Large intestine (tissue), 12 donors: ENCODE measurements at places on chromosomes 6 and 20.
A peak's percentile ranks its signal among the peaks of the same experiment; 100 is the strongest.

DNA sequence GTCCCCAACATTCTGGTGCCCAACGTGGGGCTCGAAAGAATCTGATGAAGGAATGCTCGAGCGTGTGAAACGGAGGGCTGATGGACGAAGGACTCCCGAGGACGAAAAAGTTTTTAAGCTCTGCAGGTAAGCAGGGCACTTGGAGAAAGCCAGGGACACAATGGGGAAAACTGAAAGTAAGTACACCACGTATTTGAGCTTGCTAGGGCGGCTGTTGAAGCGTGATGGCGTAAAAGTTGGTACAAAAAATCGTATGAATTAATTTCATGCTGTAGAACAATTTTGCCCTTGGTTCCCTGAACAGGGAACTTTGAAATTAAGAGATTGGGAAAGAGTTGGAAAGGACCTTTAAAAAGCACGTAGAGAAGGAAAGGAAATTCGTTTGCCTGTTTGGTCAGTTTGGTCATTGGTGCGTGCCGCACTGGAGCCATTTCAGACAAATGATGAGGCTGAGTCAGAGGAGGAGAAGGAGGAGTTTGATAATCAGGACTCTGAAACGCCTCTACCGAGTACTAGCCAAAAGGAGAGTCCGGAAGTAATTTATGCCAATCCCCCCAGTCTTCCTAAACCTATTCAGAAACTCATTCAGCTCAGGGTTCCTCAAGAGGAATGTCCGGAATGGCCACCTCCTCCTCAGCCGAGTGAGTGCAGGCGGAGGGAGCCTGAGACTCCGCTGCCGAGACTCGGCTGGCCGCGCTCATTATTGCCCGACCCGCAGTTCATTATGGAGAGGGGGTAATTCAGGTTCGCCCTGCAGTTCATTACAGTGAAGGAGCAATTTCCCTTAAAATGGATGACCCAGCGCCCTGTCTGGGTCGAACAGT lies 59.2 kb upstream of the PRSS16 start:
- DNase-seq = peak; percentile 80
- no peaks in the 10 kb centered on the region for H3K36me3 ChIP-seq
- H3K27ac ChIP-seq = peak overlapping the region; percentile 48
- H3K4me1 ChIP-seq = peaks cover 2% of the 10 kb centered on the region
- H3K4me3 ChIP-seq = peak overlapping the region; percentile 53
- no peaks in the 10 kb centered on the region for H3K27me3 ChIP-seq

- H3K4me3 ChIP-seq = no peak overlapping the region
- no peaks in the 10 kb centered on the region for H3K36me3 ChIP-seq
- H3K4me1 ChIP-seq = no peaks in the 10 kb centered on the region
- DNase-seq = no peak
- H3K27me3 ChIP-seq = no peaks in the 10 kb centered on the region
- no peak overlapping the region for H3K27ac ChIP-seq
These were observed 47.6 kb downstream of the BACH2 start for GRCh38 chr6:90249034-90249433.

- no peaks in the 10 kb centered on the region for H3K27me3 ChIP-seq
- H3K36me3 ChIP-seq = no peaks in the 10 kb centered on the region
- peaks cover 5% of the 10 kb centered on the region for H3K4me1 ChIP-seq
- H3K4me3 ChIP-seq = no peak overlapping the region
These were observed 37.7 kb downstream of the FOXO3 start for GRCh38 chr6:108598305-108598863.

GRCh38 chr6:110950440-110950839 lies 8.1 kb upstream of the GTF3C6 start:
- DNase-seq = no peak
- H3K27ac ChIP-seq = no peak overlapping the region
- H3K27me3 ChIP-seq = no peaks in the 10 kb centered on the region
- H3K4me3 ChIP-seq = no peak overlapping the region
- H3K36me3 ChIP-seq = no peaks in the 10 kb centered on the region

- no peaks in the 10 kb centered on the region for H3K36me3 ChIP-seq
- no peak overlapping the region for H3K27ac ChIP-seq
These were observed 35.9 kb upstream of the EYA4 start for GRCh38 chr6:133205304-133205703.

DNA sequence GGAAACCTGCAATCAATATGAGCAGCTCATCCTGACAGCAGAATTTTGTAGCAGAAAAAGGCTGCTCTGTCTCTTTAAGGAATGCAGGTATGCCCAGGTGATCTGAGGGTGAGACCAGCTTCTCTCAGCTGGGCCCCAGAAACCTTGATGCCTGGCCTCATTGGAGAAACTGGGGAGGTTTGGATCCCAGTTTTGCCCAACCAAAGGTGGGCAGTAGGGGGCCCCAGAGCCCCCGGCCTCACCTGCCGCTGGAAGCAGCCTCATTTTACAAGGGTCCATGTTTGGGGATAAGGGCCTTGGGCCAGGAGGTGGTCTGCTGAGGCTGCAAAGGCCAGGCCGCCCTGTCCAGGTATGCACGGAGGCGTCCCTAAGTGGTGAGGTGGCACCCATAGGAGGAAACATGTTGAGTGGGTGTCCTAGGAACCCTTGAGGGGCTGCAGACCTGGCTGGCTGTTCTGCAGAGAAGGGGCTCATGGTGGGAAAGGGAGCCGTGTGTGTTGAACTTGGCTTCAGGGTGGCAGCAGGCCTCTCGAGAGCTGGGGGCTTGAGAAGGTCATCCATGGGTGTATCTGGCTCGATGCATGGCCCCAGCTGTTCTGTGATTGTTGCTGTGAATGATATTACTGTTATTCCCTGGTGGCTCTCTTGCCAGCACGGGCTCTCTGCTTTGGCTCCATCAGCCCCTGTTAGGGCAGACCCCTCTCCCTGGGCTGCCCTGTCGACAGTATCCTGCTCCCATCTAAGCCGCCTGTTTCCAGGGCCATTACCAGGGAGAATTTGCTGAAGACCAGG lies 208.4 kb downstream of the CDH4 start:
- no peak overlapping the region for H3K27ac ChIP-seq
- H3K4me1 ChIP-seq = no peaks in the 10 kb centered on the region
- no peaks in the 10 kb centered on the region for H3K36me3 ChIP-seq
- no peaks in the 10 kb centered on the region for H3K27me3 ChIP-seq
- no peak overlapping the region for H3K4me3 ChIP-seq

- H3K36me3 ChIP-seq = no peaks in the 10 kb centered on the region
- no peak overlapping the region for H3K4me3 ChIP-seq
- no peaks in the 10 kb centered on the region for H3K4me1 ChIP-seq
These were observed 469.7 kb downstream of the CDKAL1 start for GRCh38 chr6:21003780-21004541.

DNA sequence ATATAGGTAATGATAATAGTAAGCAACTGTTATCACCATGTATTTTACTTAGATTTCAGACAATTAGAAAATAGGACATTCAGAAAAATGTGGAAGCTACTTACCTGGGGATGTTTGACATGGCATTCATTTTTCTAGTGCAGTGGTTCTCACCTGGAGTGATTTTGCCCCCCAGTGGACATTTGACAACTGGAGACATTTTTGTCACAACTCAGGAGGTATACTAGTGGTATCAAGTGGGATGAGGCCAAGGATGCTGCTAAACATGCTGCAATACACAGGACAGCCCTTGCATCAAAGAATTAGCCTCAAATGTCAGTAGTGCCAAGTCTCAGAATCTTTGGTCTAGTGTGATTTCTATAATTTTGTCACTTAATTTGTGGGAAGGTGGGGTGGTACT lies 36.1 kb downstream of the NUS1 start:
- no peaks in the 10 kb centered on the region for H3K4me1 ChIP-seq
- H3K4me3 ChIP-seq = no peak overlapping the region
- no peak overlapping the region for H3K27ac ChIP-seq
- H3K27me3 ChIP-seq = no peaks in the 10 kb centered on the region

GRCh38 chr20:36523341-36523740 lies 18.0 kb upstream of the MYL9 start:
- no peaks in the 10 kb centered on the region for H3K4me1 ChIP-seq
- H3K4me3 ChIP-seq = no peak overlapping the region
- peaks cover 66% of the 10 kb centered on the region for H3K36me3 ChIP-seq

DNA sequence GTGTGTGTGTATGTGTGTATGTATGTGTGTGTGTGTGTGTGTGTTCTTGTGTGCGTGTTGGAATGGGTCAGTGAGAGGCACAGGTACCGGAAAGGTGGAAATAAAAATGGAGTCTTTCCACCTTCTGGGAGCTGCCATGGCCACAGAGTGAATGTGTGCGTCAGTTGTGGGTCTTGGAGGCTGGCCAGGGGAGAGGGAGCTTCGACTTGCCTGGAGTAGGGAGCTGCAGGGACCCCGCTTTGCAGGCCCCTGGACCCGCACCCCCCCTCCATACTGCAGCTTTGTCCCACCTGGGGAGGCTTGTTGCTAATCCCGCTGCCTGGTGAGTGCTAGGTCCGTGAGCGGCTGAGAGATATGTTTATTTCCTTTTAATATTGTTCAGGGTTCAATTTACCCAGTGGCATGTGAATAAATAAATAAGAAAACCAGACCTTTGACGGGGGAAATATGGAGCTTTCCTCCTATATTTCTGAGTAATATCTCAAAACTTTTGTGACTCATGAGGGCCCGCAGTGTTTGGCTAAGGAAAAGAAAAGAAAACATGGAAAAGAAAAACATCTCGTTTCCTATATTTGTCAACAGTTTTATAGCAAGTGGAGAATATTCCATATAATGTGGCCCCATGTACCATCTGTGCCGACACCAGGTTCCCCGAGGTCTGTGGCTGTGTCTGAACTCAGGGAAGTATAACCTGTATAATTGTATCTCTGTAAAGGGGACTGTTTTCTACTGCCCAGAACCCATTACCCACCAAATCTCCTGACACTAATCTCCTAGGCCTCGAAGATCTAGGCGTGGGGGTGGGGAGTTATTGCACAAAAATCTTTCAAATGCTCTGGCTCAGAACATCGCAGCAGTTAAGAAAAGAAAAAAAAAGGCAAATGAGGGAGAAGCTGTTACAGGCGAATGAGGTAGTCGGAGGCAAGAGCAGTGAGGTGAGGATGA lies 24.6 kb upstream of the CCDC167 start:
- H3K27ac ChIP-seq = no peak overlapping the region
- no peaks in the 10 kb centered on the region for H3K36me3 ChIP-seq
- H3K27me3 ChIP-seq = peaks cover 26% of the 10 kb centered on the region
- H3K4me1 ChIP-seq = no peaks in the 10 kb centered on the region

DNA sequence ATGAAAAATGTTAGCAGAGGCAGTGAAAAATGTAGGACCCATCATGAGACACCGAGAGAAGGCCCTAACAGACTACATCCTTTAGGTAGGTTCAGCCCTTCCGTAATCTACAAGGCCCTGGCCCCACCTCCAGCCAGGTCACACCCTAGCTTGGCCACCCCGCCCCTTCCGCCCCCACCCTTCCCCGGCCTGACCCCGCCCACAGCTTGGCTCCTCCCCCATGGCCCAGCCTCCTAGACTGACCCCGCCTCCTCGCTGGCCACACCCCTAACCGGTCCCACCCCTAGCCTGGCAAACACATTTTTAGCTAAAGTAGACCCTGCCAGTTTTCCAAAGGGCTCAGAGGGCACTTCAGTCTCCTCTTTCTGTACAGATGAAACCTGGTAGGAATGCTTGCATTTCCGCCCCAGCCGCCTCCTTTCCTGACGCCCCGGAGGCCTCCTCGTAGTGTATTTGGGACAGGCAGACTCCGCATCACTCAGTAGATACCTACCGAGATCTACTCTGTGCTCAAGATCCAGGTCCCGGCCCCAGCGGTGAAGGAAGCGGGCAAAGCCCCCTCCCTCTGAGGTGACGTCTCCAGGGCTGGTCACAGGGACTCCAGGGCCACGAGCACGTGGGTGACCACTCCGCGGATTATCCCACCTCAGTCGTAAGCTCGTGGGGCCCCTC lies 443.5 kb downstream of the PREX1 start:
- H3K27me3 ChIP-seq = no peaks in the 10 kb centered on the region
- H3K36me3 ChIP-seq = no peaks in the 10 kb centered on the region
- no peak overlapping the region for H3K4me3 ChIP-seq
